ENCODE measurements at places on chromosomes 2 and 18.

DNA sequence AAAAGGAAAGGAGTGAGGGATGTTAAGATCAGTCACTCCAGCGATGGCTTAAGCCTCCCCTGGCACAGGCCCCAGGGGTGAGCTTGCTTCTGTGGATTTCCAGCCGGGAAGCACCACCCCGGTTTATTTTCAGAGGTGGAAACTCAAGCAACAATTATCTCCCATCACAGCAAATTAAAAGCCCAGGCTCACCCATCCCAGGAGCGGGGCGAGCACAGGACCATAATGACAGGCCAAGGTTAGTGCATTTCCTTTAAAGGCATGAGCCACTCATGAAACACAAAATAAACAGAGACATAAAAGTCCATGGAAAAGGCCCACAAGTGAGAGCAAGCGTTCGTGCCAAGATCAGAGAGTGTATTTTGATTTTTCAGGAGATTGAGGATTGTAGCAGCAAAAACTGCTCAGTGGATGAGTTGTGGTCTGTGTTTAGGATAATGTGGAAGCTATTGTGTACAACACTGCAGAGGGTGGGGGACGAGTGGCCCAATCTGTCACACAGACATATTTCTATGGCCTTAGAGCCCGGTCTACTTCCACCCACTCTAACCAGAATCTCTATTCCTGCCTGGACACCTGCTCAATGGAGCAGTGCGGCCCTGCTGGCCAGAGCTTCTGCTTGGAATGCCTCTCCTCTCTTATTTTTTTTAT, 111.4 kb upstream of the CDC42EP3 start:
- no peak for DNase-seq

GRCh38 chr2:237701859-237702390, 74.5 kb downstream of the LRRFIP1 start:
- DNase-seq: no peak

GRCh38 chr2:241814393-241814642, 5.3 kb downstream of the NEU4 start:
- DNase-seq: no peak

DNA sequence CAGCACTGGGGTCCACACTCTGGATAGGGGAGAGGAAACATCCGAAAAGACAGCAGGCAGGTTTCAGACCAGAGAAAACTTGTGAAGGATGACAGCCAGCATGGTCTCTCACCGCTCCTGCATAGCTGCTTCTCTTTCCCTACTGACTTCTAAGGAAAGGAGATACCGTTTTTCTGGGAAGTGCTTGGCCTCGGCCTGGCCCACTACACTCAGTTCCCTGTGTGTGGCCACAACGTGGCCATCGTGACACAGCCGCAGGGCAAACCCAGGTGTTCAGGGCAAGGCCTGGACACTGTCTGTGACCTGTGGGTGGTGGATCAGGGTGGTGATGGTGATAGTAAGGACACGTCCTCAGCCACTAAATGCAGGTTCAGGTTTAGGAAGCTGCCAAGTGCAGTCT, 34.2 kb upstream of the ACAA2 start:
- DNase-seq: no peak

DNA sequence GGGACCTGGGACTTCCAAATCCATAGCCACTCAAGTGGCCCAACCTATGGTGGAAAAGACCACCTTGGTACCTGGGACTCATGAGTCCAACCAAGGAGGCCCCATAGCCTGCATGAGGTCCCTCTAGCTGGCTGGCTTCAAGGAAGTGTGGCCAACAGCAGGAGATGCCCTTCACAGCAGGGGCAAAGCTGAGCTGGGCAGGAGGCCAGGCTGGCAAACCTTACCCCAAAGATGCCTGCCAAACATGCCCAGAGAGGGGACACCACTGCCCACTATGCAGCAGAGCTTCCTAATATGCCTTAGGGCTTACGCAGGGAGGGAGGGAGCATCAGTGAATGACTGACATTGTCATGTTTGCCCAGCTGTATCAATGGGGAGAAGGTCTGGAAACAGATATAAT, 188.0 kb upstream of the GLI2 start:
- no peak for DNase-seq

DNA sequence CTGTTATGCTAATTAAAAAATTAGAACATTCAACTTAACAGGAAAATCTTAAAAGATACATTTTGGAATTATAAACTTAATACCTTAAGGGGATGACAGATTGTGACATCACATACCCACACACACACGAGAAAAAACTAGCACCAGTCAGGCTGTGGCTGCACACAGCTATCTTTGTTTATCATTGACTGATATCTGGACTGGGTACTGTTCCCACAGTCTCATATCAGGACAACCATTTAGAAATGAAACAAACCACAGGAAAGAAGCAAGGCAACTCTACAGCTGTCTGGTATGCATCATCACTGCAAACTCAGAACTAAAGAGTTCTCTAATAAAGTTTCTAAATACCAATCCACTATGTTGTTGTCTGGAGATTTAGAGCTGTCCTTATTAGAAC, 210.9 kb upstream of the SMAD7 start:
- no peak for DNase-seq

DNA sequence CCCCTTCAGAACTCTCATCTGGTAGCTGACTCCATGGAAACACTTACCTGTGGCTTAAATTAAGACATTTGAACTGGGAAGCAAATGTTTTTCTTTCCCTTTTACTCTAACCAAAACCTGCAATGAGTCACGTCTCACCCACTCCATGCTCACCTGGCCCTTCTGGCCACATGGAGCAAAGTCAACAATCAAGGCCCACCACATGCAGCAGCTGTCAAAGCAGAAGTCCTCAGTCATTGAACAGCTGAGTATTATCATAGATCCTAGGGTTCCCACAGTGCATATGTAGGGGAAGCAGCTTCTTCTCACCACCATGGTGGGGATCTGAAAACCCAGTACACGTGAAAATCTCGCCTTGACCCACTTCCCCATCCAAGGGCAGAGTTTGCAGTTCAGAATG, 12.3 kb upstream of the MEP1B start:
- DNase-seq: no peak

- no peak for DNase-seq
These were observed 1544.4 kb downstream of the LRP1B start for GRCh38 chr2:140586379-140586778.

- no peak for DNase-seq
These were observed 83.6 kb upstream of the ETAA1 start for GRCh38 chr2:67313536-67313935.

GRCh38 chr2:48423376-48423775, 106.6 kb upstream of the STON1 start:
- no peak for DNase-seq

DNA sequence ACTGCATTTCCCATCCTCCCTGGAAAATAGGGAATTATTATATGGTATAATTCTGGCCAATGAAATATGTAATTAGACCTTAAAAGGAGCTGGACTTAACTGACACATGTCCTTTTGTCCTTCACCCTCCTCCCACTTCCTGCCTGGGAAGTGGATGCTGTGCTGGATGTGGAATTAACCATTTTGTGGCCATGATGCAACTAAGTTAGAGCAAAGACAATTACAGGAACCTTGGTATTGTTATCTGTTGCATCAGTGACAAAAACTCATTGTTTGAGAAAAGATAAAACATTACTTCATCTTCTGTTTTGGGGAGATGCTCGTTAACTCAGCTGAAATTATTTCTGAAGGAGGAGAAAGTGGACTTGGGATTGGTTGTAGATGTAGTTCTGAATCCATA, 227.7 kb upstream of the BOD1L2 start:
- DNase-seq: no peak

- DNase-seq: no peak
These were observed 64.7 kb downstream of the FAM228A start for GRCh38 chr2:24239553-24239952.

- DNase-seq: peak; percentile 26
These were observed 231.2 kb downstream of the MYO3B start for GRCh38 chr2:170409164-170409535.

DNA sequence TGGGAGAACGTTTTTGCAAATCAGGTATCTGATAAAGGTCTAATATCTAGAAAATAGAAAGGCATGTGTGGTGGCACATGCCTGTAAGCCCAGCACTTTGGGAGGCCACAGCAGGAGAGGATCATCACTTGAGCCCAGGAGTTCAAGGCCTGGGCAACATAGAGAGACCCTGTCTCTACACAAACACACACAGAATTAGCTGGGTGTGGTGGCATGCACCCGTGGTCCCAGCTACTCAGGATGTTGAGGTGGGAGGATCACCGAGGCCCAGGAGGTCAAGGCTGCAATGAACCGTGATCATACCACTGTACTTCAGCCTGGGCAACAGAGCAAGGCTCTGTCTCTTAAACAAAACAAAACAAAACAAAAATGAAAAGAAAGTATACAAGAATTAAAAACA, 13.8 kb upstream of the TBR1 start:
- DNase-seq: no peak

DNA sequence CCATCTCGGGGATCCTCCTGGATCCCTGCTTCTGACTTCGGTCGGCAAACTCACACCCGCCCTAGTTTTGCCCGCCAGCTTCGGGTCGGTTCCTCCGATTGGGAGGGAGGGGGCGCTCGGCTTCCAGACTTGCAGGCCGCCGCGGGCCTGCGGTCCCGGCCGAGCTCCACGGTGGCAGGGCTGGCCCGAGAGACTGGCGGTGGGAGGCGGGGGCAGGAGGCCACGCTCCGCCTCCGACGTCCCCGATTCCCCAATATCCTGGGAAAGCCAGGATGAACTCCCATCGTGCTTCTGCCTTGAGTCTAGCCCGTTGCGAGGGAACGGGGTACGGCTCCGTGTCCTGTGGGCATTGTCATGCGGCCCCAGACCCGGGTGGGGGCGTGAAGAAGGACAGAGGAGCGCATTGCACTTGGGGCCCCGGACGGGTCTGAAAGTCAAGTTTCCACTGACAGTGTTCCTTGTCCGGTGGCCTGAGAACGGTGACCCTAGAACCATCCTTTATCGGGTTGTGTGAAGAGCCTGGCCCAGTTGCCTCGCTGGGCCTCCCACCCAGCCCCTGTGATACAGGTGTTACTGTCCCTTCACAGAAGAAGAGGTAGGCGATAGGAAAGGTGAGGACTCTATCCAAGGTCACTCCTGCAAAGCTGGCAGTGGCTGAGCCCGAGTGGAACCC, 2.4 kb upstream of the INHBB start:
- peak; percentile 41 for DNase-seq

DNA sequence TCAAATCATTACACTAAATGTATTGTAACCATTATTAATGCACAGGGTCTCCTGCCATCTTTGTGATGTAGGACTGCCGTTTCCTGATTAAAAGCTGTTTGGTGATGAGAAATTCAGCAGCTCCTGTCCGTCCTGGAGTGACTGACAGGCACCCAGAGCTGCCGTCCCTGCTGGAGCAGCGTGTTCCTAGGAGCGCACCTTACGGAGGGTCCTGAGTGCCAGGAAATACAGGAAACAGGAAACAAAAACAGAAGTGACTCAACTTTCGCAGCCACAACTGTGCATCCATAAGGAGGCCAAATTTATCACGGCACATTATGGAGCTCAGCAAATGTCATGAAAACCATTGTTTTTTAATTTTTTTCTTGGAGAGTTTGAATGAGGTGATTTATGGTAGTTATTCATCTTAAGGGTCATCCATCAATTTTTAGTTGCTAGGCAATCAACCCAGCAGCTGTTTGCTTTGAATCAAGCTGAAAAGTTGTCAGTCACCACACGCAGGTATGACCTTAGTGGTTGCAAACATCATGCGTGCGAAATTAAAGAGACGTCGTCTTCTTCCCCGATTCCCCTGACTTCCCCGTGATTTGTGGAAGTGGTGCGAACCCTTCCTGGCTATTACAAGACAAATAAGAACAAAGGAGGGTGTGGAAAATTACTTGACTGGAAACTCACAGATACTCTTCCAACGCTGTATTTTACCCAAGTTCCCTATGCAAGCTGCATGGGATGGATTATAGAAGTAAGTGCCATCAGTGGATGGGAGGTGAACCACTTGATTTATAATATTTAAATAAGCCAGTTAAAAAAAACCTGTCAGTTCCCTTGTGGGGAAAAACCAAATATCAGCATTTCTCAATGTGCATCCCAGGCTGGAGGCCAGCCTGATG, 19.8 kb downstream of the TSHZ1 start:
- no peak for DNase-seq

DNA sequence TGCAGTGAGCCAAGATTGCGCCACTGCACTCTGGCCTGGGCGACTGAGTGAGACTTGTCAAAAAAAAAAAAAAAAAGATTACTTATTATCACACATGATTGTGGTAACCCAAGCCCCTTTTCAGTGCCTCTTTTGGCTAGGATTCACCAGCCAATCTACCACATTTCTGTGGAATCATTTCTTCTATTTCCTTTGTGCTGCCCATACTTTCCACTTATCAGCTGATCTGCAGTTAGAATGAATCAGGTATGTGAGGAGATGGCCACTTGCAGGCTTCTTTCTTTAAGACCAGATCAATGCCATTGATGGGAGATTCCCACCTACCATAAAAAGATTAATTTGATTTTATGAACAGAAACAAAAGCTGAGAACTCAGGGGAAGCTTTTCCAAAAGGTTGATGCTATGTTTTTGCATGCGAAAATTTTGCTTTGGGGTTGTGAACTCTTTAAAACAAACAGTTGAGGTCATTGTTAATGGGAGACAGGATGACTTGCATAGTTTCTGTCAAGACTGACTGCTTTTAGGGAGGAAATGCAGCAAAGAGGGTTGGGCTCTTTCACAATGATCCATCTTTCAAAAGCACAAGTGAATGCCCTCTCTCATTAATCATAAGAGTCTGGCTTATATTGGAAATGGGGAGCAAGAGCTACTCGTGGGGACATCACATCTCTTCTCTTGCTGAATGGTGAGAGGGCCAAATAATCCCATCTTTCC, 66.9 kb upstream of the CYP26B1 start:
- no peak for DNase-seq

DNA sequence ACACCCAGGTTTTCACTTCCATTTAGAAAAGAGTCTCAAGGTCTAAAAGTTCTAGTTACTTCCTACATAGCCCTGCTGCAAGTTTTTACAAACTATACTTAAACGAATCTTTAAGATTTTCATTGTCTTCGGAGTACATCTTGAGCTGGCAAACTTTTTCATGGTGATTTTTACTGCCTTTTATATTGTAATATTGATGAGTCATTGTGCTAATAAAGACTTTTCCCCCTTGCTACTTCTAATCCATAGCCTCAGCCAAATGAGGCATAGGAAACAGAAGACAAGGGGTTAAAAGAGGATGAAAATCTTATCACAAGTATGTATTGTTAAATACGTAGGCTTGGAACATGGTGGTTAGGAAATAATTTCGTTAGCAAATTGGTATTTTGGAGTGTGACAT, 4.1 kb downstream of the DPP10 start:
- DNase-seq: no peak

DNA sequence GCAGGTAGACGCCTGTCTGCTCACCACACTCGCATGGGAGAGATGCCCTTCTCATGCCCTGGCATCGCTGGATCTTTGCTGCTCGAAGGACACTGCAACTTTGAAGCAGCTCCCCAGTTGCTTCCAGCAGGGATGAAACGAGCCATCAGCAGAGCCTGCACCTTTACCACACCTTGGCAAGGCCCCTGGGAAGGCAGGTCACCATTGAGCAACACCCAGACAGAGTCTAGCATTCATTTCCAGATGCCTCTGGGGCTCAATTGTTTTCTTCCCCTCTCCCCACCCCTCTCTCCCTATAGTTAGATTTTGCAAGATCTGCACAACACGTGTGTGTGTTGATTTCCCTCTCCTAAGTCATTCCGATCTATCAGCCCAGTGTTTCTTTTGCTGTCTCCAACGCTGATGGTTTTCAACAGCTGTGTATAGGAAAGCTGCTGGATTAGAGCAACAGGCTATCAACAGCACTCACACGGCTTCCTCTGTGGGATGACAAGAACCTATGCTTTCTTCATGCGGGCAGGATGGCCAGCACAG, 25.6 kb upstream of the INHBB start:
- no peak for DNase-seq

- no peak for DNase-seq
These were observed 22.1 kb downstream of the TYMS start for GRCh38 chr18:679516-679915.

- no peak for DNase-seq
These were observed 170.6 kb upstream of the FIGN start for GRCh38 chr2:163906410-163906809.

Data from naive B cell (primary cell).